ENCODE measurements at places on chromosomes 11 and 22. TPM values are rescaled to one million over a fixed set of nuclear protein-coding genes. Genes with fewer than 3 reads are reported as not detected.

The MPPED2 gene
- total RNA-seq = 4.4 TPM

DNA sequence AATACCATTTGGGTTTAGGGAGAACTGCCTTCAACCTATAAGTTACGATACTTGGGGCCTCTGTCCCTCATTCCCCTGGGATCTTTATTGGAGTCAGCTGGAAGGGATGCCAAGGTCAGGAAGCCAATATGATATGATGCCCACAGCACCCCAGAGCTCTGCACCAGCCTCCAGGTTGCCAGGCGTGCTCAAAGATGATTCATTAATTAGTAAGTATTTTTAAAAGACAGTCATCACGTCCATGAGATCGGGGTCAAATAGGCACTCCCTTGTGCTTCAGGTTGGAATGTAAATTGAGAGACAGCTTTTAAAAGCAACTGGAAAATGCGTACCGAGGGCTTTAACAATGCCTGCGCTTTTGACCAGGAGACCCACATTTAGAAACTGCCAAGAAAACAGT is 57.0 kb upstream of the CD5 start:
- no peak overlapping the region for H3K4me3 ChIP-seq
- no peak for DNase-seq
- no peaks in the 10 kb centered on the region for H3K36me3 ChIP-seq
- peaks cover 8% of the 10 kb centered on the region for H3K4me1 ChIP-seq
- no peak overlapping the region for H3K27ac ChIP-seq

DNA sequence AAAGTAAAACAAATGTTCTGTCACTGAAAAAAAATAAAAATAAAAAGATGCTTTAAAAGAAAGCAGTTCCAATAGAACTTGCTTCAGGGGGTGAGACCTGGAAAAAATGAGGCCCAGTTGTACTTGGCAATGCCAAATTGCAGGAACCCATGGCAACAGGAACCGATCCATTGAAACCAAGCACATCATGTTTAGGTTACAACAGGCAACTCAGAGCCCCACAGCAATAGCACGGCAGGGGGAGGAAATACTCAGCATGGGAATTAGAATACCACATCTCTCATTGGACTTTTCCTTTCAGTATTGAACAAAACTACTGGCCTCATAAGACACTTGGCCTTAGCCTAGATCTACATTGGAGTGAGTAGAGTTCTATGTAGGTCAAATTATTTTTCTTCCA is 84.3 kb downstream of the MSANTD4 start:
- no peak overlapping the region for H3K4me3 ChIP-seq
- H3K36me3 ChIP-seq = no peaks in the 10 kb centered on the region
- no peaks in the 10 kb centered on the region for H3K27me3 ChIP-seq
- no peak overlapping the region for H3K27ac ChIP-seq
- H3K4me1 ChIP-seq = no peaks in the 10 kb centered on the region
- DNase-seq = no peak

- DNase-seq = no peak
- no peaks in the 10 kb centered on the region for H3K27me3 ChIP-seq
- H3K27ac ChIP-seq = no peak overlapping the region
- H3K4me1 ChIP-seq = no peaks in the 10 kb centered on the region
These were observed 673.3 kb downstream of the CNTN5 start for GRCh38 chr11:99693941-99694492.

The RTL10 gene
- total RNA-seq = 21.4 TPM

GRCh38 chr22:27441706-27442475 is 359.7 kb downstream of the MN1 start:
- no peak overlapping the region for H3K4me3 ChIP-seq
- H3K36me3 ChIP-seq = no peaks in the 10 kb centered on the region

DNA sequence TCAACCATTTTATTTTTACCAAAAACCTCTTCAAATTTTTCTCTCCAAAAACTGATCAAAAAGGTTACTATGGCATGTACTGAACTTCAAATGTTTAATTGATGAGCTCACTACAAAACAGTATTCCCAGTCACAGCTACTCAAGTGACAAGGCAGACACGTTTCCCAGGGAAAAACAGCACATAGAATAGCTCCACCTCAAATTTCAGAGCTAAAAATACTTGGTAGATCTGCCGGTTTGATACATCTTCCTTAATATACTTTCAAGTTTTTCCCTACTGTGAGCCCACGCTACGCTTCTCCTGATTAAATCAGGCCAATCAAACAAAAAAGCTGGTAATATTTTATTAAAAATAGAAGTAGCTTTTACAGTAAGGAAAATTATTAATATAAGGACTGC is 100.4 kb downstream of the EFCAB6 start:
- H3K4me3 ChIP-seq = no peak overlapping the region
- H3K27me3 ChIP-seq = no peaks in the 10 kb centered on the region

- H3K4me1 ChIP-seq = peaks cover 23% of the 10 kb centered on the region
- no peak overlapping the region for H3K27ac ChIP-seq
- no peak overlapping the region for H3K4me3 ChIP-seq
- H3K36me3 ChIP-seq = peaks cover 41% of the 10 kb centered on the region
These were observed 21.4 kb upstream of the PISD start for GRCh38 chr22:31683181-31684105.

GRCh38 chr11:110490886-110491285 is 61.1 kb downstream of the FDX1 start:
- H3K36me3 ChIP-seq = no peaks in the 10 kb centered on the region
- peak overlapping the region; percentile 36 for H3K27ac ChIP-seq
- no peaks in the 10 kb centered on the region for H3K27me3 ChIP-seq
- DNase-seq = peak; percentile 86

- no peak for DNase-seq
- H3K27ac ChIP-seq = no peak overlapping the region
- no peak overlapping the region for H3K4me3 ChIP-seq
- H3K27me3 ChIP-seq = no peaks in the 10 kb centered on the region
- no peaks in the 10 kb centered on the region for H3K4me1 ChIP-seq
- no peaks in the 10 kb centered on the region for H3K36me3 ChIP-seq
These were observed 27.8 kb downstream of the LIMK2 start for GRCh38 chr22:31239771-31240370.

The CAPN5 gene
- 15.0 TPM for total RNA-seq

DNA sequence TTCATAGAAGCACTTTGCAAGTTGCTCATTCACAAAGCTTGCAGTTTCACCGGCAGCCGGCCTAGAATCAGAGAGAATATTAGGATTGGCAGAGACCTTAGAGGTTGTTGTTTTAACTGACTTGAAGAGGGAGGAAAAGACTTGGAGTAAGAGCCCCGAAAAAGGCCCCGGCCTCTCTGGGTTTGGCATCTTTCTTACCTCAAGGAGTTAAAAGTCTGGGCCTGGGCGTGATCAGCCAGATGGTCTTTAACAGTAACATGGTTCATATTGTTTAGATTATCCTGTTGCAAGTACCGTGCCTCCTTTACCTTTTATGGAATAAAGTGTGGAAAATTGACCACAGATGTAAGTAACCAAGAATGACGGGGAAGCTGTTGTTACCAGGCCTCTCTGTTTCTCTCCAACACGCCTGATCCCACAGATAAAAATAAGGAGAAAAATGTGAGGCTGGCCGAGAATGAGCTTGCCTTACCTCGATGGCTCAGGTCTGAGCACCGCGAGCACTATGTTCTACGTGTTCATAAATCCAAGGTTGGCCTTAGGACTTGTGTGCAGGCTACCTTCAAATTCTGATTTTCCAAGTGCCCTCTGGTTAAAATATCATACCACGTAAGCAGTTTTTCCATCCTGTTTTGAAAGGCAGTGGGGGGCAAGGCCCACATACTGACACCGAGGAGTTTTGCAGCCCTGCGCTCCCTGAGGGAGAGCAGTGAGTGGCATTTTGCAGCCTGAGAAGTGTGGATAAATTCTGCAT is 56.4 kb downstream of the PARVA start:
- no peak overlapping the region for H3K4me3 ChIP-seq
- no peaks in the 10 kb centered on the region for H3K36me3 ChIP-seq
- no peak for DNase-seq
- H3K27ac ChIP-seq = peak overlapping the region; percentile 91

The MB gene
- not detected for total RNA-seq

DNA sequence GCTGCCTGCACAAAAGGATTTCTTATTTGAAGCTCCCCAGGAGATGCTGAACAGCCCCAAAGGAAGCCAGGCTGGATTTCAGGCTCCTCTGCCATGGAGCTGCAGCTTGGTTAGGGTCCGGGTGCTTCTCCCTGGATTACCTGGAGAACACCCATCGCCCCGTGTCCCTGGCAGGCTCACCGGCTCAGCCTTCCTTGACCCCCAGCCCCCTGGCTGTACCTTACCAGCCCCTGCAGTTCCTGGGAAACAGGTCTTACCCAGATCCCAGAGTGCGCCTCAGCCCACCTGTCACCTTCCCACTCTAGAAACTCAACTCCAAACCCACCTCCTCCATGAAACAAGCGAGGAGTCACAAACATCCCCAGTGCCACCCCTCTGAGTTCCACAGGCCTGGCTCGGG is 45.3 kb upstream of the CD5 start:
- DNase-seq = no peak
- peaks cover 14% of the 10 kb centered on the region for H3K4me1 ChIP-seq
- H3K27me3 ChIP-seq = no peaks in the 10 kb centered on the region
- no peaks in the 10 kb centered on the region for H3K36me3 ChIP-seq
- no peak overlapping the region for H3K27ac ChIP-seq

DNA sequence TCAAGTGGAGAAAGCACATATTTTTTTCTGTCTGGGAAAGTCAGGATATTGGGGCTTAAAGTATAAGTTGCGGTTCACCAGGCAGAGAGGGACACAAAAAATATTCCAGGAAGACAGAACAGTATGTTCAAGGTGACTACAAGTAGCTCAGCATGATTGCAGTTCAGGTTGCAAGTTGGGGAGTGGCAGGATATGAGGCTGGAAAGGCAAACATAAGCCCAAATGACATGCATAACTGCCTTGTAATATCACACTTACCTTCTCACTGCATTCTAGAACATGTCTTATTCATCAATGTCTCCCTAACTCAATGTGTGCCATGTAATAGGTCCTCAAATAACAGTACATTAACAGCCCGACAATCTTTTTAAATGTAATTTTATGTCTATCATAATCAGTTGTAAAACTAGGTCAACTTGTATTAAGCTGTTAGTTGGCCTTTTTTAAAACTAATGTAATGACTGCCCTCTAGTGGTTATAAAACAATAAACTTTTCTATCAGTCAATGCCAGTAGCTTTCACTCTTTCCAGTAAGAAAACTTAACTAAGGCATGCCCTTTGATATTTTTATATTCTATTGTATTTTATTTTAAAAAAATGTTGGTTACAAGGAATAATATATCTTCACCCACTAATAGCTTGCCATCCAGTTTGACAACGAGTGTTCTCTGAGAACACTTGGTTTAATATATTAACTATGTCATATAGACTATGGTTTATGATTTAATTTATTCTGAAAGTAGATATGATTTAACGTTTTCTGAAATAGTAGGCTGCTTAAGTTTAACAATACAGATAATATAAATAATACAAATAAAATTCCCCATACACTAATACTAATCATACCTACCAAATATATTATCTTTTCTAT is 39.4 kb upstream of the CFAP300 start:
- no peaks in the 10 kb centered on the region for H3K27me3 ChIP-seq
- H3K27ac ChIP-seq = no peak overlapping the region
- no peak overlapping the region for H3K4me3 ChIP-seq
- peaks cover 26% of the 10 kb centered on the region for H3K4me1 ChIP-seq
- no peak for DNase-seq

- H3K27me3 ChIP-seq = no peaks in the 10 kb centered on the region
- no peak overlapping the region for H3K27ac ChIP-seq
- no peak for DNase-seq
- no peaks in the 10 kb centered on the region for H3K36me3 ChIP-seq
- no peaks in the 10 kb centered on the region for H3K4me1 ChIP-seq
- no peak overlapping the region for H3K4me3 ChIP-seq
These were observed 182.5 kb downstream of the TTC28 start for GRCh38 chr22:28497188-28497587.

DNA sequence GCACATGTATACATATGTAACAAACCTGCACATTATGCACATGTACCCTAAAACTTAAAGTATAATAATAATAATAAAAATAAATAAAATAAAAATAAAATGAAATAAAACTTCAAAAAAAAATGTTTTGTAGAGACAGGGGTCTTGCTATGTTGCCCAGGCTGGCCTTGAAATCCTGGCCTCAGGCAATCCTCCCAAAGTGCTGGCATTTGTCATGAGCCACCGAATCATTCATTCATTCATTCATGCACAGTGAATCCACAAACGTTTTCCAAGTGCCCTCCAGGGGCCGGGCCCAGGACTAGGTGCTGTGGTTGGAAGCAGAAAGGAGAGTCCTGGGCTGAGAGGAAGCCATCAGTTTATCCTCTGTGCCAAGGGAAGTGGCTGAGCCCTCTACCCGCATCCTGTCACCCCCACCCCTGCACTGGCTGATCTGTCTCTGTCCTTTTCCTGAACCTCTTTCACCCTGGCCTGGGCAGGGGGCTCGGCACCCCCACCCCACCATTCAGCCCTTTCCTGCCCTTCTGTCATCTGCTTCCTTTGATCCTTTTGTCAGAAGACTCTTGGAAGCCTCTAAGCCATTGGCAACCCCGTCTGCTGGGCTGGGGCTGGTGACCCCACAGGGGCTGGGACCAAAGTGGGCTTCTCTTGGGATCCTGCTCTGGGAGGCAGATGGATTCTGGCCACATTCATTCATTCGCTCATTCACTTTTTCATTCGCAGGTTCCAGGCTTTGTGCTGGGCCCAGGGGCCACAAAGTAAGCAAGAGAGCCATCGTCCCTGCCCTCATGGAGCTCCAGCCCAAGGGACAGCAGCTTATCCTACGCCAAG is 84.3 kb downstream of the IGLL1 start:
- H3K4me1 ChIP-seq = no peaks in the 10 kb centered on the region
- no peak overlapping the region for H3K27ac ChIP-seq
- no peaks in the 10 kb centered on the region for H3K27me3 ChIP-seq
- H3K36me3 ChIP-seq = no peaks in the 10 kb centered on the region

The OR8A1 gene
- total RNA-seq = not detected

GRCh38 chr11:44978961-44979331 is 28.3 kb upstream of the TP53I11 start:
- DNase-seq = no peak
- peak overlapping the region; percentile 38 for H3K27ac ChIP-seq
- peaks cover 19% of the 10 kb centered on the region for H3K4me1 ChIP-seq
- H3K36me3 ChIP-seq = no peaks in the 10 kb centered on the region
- no peak overlapping the region for H3K4me3 ChIP-seq

The SLC22A9 gene
- total RNA-seq = not detected

The CLTCL1 gene
- total RNA-seq = 5.4 TPM

DNA sequence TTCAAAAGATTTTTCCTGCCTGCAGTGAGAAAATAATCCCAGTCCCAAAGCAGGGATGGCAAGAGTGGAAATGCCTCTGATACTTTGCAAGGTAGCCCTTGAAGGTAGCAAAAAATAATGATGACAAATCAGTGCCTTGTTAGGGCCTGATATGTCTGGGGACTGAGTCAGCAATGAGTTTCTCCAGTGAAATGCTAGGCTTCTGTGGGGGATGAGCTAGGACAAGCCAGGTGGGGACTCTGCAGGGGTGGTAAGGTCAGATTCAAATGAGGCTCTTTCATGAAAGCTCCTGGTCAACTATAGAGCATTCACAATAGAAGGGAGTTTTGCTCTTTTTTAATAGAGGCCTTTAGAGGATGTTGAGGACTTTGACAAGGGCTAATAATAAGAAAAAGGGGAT is 77.7 kb downstream of the ME3 start:
- no peak for DNase-seq
- H3K27ac ChIP-seq = no peak overlapping the region
- H3K4me3 ChIP-seq = no peak overlapping the region
- H3K36me3 ChIP-seq = no peaks in the 10 kb centered on the region

GRCh38 chr22:27129266-27129665 is 471.9 kb downstream of the MIAT start:
- no peaks in the 10 kb centered on the region for H3K36me3 ChIP-seq
- no peaks in the 10 kb centered on the region for H3K27me3 ChIP-seq
- DNase-seq = no peak
- peaks cover 11% of the 10 kb centered on the region for H3K4me1 ChIP-seq
- H3K4me3 ChIP-seq = no peak overlapping the region

Data from vagina (tissue), 2 donors.